Suppressor macrophage treated with lipopolysaccharide for 4 hours (primary cell): ENCODE measurements at places on chromosomes 2 and 18.

GRCh38 chr18:25039781-25040180 lies 312.2 kb downstream of the ZNF521 start:
- DNase-seq, result no peak

DNA sequence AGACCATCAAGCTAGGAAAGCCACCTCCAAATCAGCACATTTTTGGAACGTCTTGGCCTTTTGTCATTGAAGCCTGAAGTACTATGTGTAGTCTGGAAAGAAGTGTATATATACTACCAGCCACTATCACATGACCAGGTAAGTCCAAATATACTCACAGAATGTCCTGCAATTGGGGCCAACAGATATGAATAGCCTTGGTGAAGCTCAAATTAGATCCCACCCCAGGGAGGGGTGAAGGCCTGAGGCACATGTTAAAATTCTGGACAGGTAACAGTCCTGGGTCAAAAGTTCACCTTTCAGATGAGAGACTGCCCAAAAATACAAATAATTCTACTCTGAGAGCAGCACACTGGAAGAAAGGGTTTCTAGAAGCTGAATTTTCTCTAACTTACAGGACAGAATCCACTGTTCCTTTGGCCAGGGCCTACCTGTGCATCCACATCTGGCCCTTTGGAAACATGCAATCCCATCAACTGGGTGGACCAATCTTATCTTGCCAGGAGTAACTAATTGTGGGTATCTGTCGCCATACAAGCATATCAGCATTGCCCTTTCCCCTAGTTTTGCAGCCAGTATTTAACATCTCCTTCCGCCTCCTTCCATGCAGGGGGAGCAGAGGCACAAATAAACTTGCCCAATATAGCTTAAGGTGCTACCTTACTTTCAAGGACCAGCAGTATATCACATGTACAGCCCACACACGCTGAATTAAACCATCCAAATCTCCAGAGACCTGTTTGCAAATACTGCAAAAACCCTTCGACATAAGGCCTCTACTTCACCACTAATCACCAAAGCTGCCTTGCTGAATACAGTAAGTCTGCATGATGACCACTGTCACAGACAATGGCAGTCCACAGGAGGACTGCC lies 67.8 kb downstream of the EIF5B start:
- DNase-seq, result no peak

GRCh38 chr2:10441948-10442347 lies 6.2 kb downstream of the ODC1 start:
- DNase-seq, result peak; percentile 26

- no peak for DNase-seq
Observed at GRCh38 chr2:234048049-234048448, 2.5 kb upstream of the SPP2 start.

DNA sequence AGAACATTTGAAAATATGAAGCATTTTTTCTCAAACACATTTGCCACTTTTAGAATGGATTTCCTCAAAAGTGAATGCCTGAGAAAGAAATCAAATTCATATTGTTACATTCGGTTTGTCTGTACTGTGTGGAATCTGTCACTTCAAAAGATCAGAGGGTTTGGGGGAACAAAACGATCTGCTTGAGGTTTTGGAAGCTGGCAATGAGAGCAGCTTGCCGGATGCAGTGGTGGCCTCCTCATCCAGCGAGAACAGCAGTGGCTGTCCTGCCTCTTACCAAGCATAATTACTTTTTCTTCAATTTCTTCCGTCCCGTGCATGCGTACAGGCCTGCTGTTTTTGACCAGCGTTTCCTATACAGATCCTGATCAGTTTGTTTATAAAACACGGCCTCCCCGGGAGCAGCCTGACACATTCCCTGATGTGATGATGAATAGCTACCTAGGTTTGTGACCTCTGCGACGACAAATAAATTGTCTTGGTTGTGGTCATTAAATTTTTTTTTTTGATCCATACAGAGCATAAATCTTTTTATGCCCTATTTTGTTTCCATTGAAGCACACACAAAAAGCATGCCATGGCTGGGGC lies 45.2 kb downstream of the ITGA6 start:
- DNase-seq, result no peak

DNA sequence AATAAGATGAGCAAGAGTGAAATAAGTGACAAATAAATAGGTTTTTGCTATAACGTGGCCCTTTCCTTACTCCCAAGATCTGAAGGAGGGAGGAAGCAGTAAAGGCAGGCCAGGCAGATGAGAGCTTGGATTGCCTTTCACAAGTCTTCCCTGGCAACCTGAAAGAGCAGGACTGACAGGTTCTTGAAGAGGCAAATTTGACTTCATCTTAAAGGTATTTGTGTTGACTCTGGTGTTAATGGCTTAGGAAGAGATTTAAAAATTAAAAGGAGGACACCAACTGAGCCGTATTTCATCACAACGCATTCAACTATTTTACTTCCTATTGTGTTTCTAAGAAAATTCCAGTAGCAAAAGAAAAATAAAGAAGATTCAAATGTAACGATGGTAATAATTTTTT lies 3.2 kb downstream of the STRN start:
- no peak for DNase-seq

- no peak for DNase-seq
Observed at GRCh38 chr18:69484699-69485396, 84.2 kb downstream of the DOK6 start.

DNA sequence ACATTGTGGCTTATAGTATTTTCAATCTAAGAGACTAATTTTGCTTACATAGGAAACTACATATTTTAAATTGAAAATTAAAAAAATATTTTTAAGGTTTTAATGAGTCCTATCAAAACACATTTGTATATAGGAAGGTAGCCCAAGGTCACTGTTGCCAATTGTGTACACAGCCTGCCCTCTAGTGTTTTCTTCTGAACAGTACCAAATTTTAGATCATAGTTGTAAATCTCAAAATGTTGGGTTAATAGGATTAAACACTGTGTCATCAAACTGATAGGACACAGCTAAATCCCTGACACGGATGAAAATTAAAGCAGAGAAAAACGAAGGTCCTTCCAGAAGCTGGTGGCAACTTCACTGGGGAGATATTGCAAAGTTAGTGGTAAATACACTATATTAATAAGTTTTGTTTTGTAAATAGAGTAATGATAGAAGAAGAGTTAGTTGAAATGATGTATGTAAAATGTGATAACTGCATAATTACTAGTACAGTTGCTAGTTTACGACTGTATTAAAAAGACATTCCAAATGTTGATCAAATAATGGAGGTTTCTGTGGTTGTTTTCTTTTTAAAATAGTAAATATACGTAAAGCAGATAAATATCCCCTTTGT lies 19.7 kb downstream of the CLUL1 start:
- peak; percentile 61 for DNase-seq

- no peak for DNase-seq
Observed at GRCh38 chr2:19138264-19138825, 220.1 kb downstream of the OSR1 start.

- no peak for DNase-seq
Observed at GRCh38 chr18:37464257-37464656, 101.3 kb downstream of the CELF4 start.

DNA sequence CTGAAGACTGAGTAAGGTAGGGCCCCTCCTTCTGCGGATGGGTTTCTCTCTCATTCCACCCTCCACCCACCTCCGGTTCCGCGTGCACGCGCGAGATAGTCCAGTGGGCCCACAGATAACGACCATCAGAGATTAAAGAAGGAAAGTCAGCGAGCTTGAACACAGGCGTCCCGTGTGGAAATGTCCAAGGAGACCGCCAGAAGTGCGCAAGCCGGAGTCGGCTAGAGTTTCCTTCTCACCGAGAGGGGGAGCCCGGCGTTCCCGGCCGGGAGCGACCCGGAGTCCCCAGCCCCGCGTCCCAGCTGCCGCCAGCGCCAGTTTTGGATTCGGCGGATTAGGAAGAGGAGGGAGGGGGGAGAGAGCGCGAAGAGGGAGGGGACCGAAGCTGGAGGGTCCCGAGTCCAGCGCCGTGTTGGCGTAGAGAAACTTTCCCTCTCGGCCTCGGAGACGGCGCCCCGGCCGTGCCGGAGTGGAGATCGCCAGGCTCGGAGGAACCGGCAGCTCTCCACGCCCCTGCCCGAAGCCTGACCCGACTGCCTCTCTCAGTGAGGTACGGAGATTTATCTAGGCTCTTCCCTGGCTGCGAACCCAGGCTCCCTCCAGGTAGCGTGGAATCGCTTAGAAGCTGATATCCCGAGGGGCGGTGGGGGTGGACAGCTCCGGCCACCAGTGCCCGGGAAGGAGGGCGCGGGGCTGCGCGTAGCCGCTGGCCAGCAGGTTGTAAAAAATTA lies at the start of gene GULP1:
TSS of gene GULP1 (plus strand) at position 258 of the 731 bp plus-strand sequence. CDS start 185,829 bp downstream, outside the sequence.
- peak; percentile 16 for DNase-seq

GRCh38 chr2:206040525-206040924 lies 45.4 kb downstream of the INO80D start:
- no peak for DNase-seq

DNA sequence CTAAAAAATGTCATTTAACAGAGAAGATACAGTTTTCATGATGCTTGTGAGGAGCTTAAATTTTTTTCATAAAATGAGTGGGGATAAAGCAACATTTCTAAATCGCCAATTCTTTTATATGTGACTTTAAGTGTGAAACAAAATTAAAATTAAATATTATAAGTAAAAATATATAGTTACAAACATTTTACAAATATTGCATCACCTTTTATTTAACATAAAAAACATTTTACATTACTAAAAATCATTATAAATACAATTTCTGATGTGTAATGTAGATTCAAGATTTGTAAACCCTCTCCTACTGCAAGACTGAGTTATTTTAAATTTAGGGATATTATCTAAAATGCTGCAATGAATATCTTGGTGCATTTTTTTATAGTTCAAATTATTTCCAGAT lies 44.4 kb upstream of the GATA6 start:
- no peak for DNase-seq

DNA sequence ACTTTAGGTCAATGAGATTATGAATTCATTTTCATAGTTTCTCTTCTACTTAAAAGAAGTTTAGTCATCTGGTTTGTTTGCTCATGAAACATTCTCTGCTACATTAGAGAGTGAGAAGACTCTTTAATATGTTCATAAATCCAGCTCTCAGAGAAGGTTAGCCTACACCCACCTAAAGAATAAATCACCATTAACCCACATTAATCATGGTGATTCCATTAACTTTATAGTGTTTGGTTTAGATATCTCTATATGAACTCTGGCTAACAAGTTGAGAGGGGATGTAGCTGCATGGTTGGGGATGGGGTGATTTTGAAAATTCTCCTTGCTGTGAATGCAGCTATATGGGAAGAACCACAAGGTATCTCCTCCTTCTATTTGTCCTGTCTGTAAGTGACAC lies 10.7 kb downstream of the TFPI start:
- DNase-seq, result no peak

DNA sequence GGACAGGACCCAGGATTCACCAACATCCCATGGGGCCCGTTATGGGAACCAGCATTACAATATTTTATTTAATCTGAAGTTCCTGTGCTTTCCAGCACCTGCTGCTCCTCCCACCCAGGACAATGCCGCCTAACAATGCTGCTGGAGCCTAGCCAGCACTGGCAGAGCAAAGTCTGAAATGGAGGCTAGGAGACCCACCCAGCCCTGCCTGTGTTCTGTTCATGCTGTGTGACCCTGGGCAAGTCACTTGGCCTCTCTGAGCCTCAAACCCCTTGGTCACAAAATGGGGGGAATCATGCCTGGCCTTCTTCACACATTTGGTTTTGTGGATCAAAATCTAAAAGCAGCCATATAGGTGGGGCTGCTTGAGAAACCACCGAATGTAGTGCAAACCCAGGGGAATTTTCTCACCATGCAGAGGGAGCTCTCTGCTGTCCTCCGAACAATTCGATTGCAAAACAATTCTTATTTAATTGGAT lies 38.5 kb upstream of the ODC1 start:
- no peak for DNase-seq

DNA sequence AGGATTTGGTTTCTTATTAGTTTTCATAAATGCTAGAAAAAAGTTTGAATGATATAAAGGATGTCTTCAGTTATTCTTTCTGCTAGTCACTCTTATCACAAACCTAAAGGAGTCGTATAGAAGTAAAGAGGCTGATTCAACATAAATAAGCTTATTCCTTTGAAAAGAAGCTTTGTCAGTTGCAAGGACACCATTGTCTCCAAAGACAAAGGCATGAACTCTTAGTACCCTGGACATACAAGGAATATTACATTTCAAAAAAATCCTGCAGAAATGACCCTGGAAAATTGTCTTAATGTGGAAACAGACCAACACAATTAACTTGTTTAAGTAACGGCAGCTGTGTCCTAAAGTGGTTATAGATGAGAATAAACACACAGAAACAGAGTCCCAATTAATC lies 528.0 kb downstream of the CPS1 start:
- DNase-seq, result no peak

DNA sequence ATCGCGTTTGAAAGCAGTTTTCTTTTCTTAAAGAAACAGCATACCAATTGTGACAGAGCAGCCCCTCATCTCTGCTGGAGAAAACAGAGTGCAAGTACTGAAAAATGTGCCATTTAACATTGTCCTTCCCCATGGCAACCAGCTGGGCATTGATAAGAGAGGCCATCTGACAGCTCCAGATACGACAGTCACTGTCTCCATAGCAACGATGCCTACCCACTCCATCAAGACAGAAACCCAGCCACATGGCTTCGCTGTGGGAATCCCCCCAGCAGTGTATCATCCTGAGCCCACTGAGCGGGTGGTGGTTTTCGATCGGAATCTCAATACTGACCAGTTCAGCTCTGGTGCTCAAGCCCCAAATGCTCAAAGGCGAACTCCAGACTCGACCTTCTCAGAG lies 9.5 kb downstream of the GRHL1 start:
- DNase-seq, result no peak

GRCh38 chr18:62576845-62577512 lies 54.2 kb downstream of the ZCCHC2 start:
- DNase-seq, result peak; percentile 72

- peak; percentile 9 for DNase-seq
Observed at GRCh38 chr18:3596324-3596636, 146.3 kb downstream of the TGIF1 start.

- DNase-seq, result peak; percentile 96
Observed at GRCh38 chr2:203656522-203657287, 49.7 kb upstream of the CD28 start.

GRCh38 chr2:111157798-111158197 lies 37.1 kb downstream of the BCL2L11 start:
- DNase-seq, result no peak

- no peak for DNase-seq
Observed at GRCh38 chr2:9805435-9806297, 37.6 kb upstream of the TAF1B start.
